ENCODE measurements at places on chromosomes 2 and 18.

DNA sequence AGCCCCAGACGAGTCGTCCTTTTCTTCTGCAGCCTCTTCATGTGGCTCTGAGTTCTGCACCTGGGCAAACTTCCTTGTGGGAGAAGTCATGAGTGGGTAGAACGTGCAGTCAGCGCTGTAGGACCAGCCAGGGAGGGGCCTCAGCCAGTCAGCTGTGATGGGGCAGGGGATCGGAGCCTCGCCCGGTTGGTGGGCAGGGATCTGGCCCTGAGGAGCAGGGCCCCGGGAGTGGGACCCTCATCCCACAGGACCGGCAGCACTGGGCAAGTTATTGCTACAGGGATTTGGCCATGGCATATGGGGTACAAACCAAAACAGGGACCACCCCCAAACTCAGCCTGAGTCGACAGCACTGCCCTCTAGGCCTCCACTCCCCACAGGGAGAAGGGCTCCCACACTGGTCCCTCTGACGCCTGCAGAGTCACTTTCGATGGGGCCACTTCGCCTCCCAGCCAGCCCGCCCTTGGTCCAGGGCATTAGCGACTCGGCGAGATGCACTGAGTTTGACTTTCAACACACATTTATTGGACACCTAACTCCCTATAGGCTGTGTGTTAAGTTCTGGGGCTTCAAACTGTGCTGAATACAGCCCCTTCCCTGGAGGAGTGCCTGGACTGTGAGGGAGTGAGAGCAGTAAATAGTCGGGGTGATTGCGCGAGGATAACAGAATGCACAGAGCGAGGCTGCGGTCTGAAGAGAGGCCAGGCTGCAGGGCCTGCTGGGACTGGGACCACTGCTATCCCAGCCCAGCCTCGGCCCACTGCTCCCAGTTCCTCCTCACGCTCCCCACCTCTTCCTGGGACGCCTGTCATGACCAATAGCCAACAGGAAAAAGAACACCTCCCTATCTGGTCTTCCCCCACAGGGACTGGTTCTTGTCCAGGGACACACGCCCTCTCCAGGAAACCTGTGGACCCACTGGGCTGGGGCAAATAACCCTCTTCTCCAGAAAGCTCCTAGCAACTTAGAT is 55.9 kb downstream of the SDC1 start:
- no peak for DNase-seq

- no peak for DNase-seq
These were observed 89.8 kb downstream of the STPG4 start for GRCh38 chr2:47065343-47065742.

- DNase-seq: no peak
These were observed 10.9 kb upstream of the GULP1 start for GRCh38 chr2:188280811-188281222.

GRCh38 chr18:37258819-37259218 is 306.8 kb downstream of the CELF4 start:
- no peak for DNase-seq
